ENCODE measurements at places on chromosomes 1 and 21.

DNA sequence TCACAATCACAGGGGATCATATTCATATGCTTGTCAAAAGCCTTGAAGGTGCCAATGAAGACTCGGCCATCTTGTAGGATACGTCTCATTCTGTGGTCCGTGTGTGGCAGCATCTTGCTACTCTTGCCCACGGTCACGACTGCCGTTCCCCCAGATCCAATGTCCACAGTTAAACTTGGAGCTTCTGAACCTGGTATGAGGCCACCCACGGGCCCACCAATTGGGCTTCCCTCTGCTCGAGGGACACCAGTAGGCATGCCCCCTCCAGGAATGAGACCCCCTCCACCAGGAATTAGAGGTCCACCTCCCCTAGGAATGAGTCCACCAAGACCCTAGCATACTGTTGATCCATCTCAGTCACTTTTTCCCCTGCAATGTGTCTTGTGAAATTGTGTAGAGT lies 39.6 kb downstream of the MORN1 start:
- no peak for DNase-seq

GRCh38 chr21:45590246-45590725 lies 48.0 kb upstream of the SLC19A1 start:
- DNase-seq: no peak

GRCh38 chr1:109616391-109616790 lies 3.0 kb downstream of the GNAT2 start:
- no peak for DNase-seq

DNA sequence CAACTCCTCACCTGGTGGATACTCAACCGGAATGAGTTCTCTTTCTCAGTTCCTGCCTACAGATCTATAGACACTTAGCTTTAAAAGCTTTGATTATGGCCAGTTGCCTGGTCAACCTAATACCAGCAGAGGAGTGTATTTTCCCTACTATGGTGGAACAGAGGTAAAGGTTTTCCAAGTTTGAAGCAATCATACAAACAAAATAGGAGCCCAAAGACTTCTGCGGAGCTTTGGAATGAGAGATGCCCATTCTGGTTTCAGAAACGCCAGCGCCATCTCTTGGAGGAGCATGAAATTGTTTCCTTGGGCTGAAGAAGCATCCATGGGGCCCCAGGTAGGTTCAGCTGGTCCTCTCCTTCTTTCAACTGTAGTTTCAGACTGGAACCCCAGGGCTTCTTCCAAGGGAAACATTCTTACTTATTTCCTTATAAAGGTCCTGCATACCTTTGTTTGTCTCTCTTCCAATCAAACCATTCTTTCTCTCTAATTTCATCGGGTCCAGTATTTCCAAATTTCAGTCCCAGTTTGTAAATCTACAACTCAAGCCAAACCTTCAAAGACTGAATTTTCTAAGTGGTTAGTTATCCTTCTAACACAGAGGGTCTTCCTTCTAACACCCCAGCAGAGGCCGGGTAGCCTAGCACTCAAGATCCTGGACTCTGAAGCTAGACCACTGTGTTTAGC lies 95.9 kb downstream of the KCNJ15 start:
- peak; percentile 52 for DNase-seq

GRCh38 chr21:28099001-28099705 lies 893.5 kb downstream of the LTN1 start:
- DNase-seq: no peak

DNA sequence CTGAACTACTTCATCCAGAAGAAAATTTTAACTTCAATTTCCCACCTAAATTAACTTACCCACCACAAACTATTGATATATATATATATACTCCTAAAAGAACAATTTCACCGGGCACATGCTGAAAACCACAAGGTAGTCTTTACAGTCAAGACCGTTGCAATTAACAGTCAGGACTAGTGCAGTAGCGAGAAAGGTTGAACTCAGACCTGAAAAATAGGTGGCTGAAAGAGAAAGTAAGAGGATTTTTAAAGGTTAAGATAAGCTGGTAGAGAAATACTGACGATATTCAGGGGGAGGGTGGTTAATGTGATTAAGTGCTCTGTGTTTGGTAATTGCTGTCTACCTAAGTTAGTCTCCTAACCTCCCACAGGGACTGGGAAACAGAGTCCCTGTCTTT lies 1153.5 kb upstream of the TMPRSS15 start:
- no peak for DNase-seq

DNA sequence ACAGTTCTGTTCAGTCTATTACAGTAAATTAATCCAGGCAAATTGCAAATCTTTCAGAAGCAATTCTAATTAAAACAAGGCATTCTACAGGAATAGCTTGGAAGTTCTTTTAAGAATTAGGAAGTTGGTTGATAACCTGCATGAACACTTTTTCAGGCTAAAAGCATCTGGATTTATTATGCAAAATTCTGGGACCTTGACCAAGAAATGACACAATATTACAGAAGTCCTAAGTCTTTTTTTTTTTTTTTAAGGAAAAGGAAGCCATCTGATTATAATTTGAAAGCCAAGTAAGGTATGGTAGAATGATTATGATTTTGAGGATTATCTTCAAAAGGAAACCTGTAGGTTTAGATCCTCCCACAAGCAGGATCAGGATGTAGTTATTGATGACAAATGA lies 74.7 kb upstream of the KCNK2 start:
- DNase-seq: no peak

- DNase-seq: no peak
Observed at GRCh38 chr1:158998037-158998780, 11.5 kb upstream of the IFI16 start.

- DNase-seq: peak; percentile 44
Observed at GRCh38 chr1:41918450-41919043, at the start of gene HIVEP3. Gene HIVEP3, minus strand, starts transcription at chr1:41918922.

DNA sequence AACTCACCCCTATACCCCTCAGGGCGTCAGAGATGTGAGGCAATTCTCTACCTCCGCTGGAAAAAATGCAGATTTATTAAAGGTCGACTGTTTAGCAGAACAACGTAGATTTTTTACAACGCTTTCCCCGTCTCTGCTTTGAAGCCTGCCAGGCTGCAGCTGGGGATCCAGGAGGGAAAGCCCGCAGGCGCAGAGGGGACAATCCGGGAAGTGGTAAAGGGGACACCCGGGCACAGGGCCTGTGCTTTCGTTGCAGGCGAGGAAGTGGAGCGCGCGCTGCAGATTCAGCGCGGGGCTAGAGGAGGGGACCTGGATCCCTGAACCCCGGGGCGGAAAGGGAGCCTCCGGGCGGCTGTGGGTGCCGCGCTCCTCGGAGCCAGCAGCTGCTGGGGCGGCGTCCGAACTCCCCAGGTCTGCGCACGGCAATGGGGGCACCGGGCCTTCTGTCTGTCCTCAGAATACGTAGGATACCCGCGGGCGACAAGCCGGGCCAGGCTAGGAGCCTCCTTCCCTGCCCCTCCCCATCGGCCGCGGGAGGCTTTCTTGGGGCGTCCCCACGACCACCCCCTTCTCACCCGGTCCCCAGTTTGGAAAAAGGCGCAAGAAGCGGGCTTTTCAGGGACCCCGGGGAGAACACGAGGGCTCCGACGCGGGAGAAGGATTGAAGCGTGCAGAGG lies 5.5 kb downstream of the SIM2 start:
- DNase-seq: no peak

DNA sequence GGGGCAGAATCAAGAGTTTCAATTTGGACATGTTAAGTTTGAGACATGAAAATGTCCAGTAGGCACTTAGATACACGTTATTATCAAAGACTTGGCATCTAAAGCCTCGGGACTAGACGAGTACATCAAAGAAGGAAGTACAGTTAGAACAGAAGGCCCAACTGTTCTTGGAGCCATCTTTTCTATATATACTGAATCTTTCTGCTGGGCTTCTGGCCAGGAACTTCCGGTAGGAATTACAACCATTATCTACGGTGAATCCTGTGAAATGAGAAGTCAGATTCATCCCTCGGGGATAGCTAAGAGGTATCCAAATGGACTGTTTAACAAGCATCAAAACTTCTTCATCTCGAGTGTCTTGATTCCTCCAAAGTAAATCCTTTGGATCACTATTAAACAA lies 34.4 kb upstream of the NRDC start:
- no peak for DNase-seq

DNA sequence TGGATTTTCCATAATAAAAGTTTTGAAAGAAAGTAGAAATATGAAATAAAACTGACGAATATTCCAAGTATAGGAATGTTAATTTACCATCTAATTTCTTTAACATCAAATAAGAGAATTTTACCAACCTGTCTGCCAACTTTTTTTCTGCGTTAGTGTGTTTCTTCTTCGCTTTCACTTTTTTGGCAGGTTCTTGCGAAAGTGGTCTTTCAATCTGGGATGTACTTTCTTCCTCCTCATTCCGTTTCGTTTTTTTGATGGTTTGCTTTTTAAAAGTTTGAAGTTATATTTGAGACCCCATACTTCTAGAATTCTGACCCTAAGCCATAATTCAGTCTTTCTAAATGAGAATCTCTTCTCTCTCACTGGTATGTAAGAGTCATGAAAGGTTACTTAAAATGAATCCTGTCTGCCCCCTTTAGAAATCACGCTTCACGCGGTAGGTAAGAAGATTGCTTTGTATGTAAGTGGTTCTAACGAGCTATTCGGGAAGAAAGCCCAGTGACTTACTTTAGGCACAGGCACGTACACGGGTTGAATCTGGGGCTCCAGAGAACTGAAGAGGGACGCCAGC lies 580 bp downstream of the RBM34 start:
- no peak for DNase-seq

DNA sequence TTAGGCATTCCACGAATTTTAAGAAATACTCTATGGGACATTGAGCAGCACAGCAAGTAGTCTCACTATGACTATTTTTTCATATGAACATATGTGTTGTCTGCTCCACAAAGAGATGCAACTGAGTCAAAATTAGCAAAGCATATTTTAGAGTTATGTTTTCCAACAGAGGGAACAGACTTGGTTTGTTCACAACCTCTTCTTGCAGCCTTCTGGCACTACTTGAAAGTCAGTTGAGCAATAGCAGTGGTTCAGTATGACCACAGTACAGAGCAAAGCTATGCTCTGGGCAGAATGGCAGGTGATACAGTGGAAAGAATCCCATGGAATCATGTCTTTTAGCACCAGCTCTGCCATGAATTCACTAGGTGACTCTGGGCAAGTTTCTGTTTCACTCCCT lies 5.2 kb downstream of the CCN1 start:
- no peak for DNase-seq

DNA sequence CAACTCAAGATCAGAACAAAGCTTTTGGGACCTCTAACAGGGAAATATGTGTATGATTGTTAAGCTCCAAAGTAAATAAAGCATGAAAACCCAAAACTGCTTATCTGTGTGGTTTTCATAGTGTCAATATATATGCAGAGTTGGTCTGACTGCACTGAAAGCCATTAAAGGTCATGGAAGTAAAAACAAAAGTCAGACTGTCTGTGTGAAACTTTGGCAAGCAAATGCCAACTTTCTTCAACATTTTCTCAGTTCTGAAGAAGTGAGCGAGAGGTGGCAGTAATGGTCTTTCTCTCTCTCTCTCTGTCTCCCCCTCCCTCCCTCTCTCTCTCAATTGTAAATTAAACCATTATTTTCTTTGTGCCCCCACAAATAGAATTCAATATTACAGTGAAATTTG lies 100.1 kb upstream of the S1PR1 start:
- DNase-seq: no peak

DNA sequence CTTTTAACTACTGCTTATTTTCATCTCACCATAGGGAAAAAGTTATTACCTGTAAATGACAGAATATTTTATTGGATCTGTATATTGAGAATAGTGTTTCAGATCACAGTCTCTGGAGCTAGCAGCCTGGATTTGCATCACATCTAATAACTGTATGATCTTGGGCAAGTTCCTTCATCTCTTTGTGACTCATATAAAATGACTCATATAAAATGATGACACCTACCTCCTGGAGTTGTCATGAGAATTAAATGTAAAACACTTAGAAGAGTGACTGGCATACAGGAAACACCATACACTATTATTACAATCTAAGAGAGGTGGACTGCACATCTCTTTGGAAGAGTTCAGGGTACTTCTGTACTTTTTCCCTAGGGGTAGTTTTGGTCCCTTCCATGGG lies 421.3 kb downstream of the NEGR1 start:
- no peak for DNase-seq

- no peak for DNase-seq
Observed at GRCh38 chr1:208233978-208234377, 10.2 kb downstream of the PLXNA2 start.

- no peak for DNase-seq
Observed at GRCh38 chr1:31639543-31639942, 5.1 kb downstream of the PEF1 start.

- no peak for DNase-seq
Observed at GRCh38 chr1:84947536-84948410, 49.1 kb downstream of the MCOLN2 start.

DNA sequence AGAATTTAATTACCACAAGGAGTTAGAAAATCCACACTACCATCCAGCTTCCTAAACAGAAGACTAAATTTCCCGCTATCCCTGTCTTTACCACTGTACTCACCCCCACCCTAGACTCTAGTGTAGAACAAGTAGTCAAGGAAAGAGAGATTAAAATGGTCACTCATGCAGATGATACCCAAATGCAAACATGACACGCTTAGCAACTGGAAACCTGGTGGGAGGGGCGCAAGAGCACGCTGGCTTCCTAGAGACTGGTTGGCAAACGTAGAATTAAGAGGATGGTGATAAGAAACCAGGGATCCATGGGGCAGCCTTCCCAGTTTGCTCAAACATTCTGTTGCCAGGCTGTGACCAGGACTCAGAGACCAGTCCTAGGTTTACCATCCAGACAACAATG lies 9.9 kb upstream of the LDLRAD1 start:
- no peak for DNase-seq

- DNase-seq: no peak
Observed at GRCh38 chr1:109722908-109723691, 11.0 kb downstream of the GSTM5 start.

- DNase-seq: no peak
Observed at GRCh38 chr1:200415789-200416593, 6.2 kb upstream of the ZNF281 start.

- DNase-seq: no peak
Observed at GRCh38 chr1:7960867-7961215, 670 bp upstream of the PARK7 start.

DNA sequence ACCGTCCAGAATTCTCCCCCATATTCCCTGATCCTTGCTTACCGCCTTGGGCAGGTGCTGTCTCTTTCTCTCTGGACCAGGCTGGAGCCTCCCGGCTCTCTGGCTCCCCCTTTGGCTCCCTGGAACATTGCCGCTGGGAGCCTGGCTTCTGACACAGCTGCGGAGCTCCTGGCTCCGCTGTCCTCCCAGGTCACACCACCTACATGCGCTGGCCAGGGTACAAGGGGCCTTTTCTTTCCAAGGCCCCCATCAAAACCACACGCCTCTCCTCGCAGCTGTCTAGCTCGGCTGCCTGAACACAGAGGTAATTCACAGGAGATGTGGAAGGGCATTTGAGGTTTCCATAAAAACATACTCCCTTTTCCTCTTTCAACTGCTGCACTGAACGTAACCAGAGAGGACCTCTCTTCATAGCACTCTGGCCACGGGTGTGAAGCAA lies 7.5 kb upstream of the ZNF648 start:
- peak; percentile 70 for DNase-seq

- DNase-seq: no peak
Observed at GRCh38 chr1:147611586-147611985, 58.7 kb downstream of the ACP6 start.

GRCh38 chr1:16386454-16387113 lies 19.5 kb downstream of the SZRD1 start:
- DNase-seq: no peak
